A549 (cell line): ENCODE measurements at places on chromosomes 1 and 21.
A peak's percentile ranks its signal among the peaks of the same experiment; 100 is the strongest.

GRCh38 chr21:45299026-45299863 is 11.6 kb upstream of the POFUT2 start:
- no peak for DNase-seq

GRCh38 chr21:34518301-34518700 is 6.3 kb upstream of the KCNE1 start:
- no peak for DNase-seq

DNA sequence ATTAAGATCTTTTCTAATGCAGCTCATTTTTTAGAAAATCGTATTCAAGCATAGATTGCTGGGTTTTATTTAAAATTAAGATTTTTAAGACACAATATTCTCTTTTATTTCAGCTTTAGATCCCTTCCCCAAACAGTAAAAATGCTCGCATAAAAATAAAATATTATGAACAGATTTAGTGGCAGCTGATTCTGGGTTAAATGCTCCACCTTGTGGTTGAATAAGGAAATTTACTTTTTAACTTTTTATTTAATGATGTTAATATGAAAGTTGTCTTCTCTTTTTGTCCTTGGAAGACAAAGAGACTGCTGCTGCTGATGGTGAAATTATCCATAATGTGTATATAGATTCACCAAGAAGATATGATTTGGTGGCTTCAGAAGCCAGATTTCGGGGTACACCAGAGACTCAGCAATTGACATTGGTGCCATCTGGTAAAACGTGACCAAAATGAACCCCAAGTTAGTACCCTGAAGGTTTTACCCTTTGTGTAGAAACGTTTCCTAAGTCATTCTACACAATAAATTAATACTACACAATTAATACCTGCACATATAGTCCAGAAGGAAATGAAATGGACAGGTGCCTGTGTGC is 128.0 kb downstream of the ADAMTS1 start:
- DNase-seq: peak; percentile 2

DNA sequence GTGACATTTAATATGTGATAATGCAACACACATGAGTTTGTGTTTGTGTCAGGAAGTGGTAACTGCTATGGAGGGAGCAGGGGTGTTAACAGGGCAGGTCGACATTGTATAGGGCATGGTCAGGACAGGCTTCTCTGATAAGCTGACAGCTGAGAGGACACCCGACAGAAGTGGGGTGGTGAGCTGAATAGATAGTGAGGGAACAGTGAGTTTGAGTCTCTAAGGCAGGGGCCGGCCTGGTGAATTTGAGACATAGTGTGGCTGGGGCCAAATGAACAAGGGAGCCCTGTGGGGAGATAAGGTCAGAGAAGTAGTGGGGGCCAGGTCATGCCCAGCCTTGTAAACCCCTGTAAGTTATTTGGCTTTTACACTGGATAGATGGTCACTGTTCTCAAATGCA is 217.4 kb upstream of the KIAA0040 start:
- DNase-seq: no peak

DNA sequence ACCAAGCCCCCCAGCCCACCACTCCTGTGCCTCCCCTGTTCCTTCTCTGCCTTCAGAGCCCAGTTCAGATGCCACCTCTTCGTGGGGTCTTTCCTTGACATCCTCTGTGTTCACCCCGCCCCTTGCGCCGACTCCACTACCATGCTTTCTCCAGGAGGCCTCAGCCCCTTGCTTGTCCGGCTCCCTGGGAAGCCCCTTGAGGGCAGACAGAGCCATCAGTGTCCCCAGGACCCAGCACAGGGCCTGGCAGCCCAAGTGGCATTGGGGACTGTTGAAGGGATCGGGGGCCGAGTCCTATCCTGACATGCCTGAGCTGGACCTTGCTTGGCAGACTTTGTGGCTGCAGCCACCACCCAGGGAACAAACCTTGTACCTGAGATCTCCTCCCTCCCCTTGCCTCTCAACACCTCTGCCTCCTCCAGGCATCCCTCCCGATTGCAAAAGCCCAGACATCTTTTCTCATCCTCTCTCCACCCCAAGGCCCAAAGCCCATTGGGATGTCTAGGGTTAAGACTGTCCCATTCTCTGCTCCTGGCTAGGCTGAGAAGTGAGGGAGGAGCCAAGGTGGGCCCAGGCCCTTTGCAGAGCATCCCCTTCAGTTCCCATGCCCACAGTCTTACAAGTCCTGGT is 3.4 kb downstream of the CLDN19 start:
- no peak for DNase-seq
